Amniotic epithelial cell (primary cell): ENCODE measurements at places on chromosomes 1 and 21.
A peak's percentile ranks its signal among the peaks of the same experiment; 100 is the strongest.

DNA sequence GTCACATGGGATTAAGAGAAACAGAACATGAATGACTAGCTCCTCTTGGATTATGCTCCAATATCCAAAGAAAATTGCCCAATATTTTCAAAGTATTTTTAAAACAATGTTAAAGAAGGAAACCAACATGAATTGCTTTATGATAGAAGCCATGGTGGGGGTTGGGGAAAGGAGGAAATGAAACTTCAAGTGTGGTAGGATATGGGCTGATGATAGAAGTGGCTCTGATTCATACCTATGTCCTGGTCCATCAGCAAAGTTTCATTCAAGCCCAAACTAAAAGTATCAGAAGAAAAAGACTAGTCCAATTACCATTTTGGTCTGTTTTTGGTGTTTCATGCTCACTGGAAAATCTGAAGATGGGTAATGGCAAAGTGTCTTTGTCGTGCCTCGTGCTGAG lies 104.2 kb upstream of the PROX1 start:
- DNase-seq: no peak

- no peak for DNase-seq
Observed at GRCh38 chr21:42855171-42855936, 24.0 kb downstream of the WDR4 start.

GRCh38 chr1:244654108-244655038 lies 1.4 kb downstream of the DESI2 start:
- no peak for DNase-seq

DNA sequence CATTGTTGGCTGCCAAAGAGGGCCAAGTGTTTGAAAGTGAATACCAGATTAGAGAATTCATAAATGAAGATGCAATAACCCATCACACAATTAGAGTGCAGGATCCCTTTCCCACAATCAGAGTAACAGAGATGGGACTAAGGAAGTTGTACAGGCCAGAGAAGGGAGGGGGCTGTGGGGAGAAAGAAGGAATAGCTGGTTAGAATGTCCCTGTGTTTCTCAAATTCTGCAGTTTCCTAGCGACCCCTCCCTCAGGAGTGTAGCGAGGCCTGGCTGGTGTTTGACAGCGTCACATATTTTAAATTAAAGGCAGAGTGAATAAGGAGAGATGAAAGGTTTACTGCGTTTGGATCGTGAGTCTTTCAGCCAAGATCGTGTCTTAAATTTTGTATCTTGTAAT lies 58.1 kb downstream of the GALNT2 start:
- DNase-seq: no peak

GRCh38 chr21:26085882-26086281 lies 84.7 kb downstream of the APP start:
- no peak for DNase-seq

- DNase-seq: peak; percentile 80
Observed at GRCh38 chr21:27365394-27365793, 398.5 kb upstream of the ADAMTS5 start.

DNA sequence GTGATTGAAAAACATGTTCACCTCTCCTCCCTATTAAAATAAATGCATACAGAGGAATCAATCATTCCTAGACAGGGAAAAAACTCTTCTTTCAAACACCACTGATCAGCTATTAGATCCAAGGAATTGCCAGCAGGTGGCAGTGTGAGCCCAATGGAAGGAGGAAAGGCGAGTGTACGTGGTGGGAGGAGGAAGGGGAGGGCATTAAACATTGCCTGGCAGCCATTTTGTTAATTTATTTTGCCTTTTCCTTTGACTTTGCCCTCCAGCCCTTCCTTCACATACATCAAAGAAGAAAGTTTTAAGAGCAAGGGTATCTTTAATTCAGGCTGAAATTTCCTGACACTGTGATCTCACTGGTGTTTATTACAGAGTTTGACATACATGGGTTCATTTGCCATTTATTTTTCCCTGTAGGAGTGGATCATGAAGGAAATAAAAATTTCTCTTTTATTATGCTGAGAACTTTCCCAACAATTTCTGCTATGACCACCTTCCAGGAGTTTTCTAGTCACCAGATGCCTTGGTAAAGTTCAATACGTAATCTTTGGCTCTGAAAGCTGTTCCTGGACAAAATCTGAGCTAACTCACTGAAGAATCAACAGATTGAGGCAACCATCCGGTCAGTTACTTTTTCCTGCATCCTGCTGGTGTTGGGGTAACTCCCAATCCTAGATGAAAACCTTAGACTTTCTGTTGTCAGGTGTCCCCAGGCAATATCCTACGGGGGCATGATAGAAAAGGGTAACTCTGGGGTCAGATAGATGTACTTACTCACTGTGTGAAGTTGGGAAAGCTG lies 1.9 kb upstream of the GNAI3 start:
- peak; percentile 81 for DNase-seq
